ENCODE measurements at places on chromosomes 5 and 9. TPM values are rescaled to one million over a fixed set of nuclear protein-coding genes. Genes with fewer than 3 reads are reported as not detected.

Gene DMRTA1
- 0.15 TPM for total RNA-seq

Gene ITK
- 2.6 TPM for total RNA-seq

Gene RHOBTB3
- total RNA-seq = 61.5 TPM

Gene ARID3C
- 0.15 TPM for total RNA-seq

Gene ADAM19
- 3.3 TPM for total RNA-seq

Gene SHISAL2B
- not detected for total RNA-seq

Gene SVEP1
- not detected for total RNA-seq

Gene RNF183
- total RNA-seq = not detected

Gene S1PR3
- 2.1 TPM for total RNA-seq

Data from melanocyte of skin (primary cell).